ENCODE measurements at places on chromosomes 1 and 21. TPM values are rescaled to one million over a fixed set of nuclear protein-coding genes. Genes with fewer than 3 reads are reported as not detected.

Gene MEGF6
- 37.6 TPM for total RNA-seq

Gene SESN2
- 14.7 TPM for total RNA-seq

Gene INAVA
- 42.2 TPM for total RNA-seq

Gene CLDN17
- 2.2 TPM for total RNA-seq

Gene RIMS3
- 4.7 TPM for total RNA-seq

Gene AVPR1B
- not detected for total RNA-seq

Gene C1orf185
- not detected for total RNA-seq

DNA sequence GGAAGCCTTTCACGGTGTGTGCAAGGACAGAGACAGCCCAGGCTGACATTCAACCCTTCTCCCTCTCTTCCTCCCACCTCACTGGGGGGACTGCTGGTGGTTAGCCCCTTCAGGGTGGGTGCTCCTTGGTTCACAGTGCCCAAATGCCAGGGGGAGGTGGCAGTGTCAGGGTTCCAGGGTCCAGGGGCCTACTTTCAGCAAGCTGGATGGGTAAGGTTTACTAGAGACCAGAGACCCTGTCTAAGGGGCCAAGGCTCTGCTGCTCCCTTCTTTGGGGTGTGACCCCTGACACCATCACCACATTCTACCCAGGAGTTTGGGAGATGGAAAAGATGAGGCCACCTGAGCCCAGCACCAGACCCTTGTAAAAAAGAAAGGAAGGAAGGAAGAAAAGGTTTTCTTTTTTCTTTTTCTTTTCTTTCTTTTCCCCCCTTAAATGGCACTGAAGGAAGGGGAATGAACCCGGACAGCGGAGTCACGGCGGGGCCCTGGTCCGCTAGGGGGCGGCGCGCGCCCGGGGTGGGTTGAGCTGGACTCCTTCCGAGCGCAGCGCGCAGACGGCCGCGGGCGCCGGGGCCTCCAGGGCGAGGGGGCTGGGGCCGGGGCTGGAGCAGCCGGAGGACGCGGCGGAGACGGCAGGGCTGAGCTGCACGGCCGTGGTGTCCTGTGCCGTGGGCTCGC, 18.8 kb downstream of the KNCN start:
- DNase-seq, result no peak

- no peak for DNase-seq
These were observed 5.5 kb downstream of the SH2D2A start for GRCh38 chr1:156811168-156811567.

DNA sequence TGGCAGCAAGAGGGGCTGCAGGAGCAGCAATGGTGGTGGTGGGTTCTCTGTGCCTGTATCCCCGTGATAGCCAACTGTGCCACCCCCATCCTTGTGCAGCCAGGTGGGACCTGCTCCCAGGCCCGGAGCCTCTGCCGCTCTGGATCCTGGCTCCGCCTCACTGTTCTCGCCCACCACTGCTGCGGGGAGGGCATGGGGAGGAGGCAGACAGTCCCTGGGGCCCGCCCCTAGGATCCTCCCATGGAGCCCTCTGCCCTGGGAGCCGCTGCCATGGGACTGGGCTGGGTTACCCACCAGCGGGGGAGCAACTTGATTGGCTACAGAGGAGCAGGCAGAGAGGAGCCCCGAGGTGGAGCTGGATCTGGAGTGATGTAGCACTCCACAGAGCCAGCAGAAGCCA, 31.6 kb downstream of the CD1D start:
- no peak for DNase-seq

DNA sequence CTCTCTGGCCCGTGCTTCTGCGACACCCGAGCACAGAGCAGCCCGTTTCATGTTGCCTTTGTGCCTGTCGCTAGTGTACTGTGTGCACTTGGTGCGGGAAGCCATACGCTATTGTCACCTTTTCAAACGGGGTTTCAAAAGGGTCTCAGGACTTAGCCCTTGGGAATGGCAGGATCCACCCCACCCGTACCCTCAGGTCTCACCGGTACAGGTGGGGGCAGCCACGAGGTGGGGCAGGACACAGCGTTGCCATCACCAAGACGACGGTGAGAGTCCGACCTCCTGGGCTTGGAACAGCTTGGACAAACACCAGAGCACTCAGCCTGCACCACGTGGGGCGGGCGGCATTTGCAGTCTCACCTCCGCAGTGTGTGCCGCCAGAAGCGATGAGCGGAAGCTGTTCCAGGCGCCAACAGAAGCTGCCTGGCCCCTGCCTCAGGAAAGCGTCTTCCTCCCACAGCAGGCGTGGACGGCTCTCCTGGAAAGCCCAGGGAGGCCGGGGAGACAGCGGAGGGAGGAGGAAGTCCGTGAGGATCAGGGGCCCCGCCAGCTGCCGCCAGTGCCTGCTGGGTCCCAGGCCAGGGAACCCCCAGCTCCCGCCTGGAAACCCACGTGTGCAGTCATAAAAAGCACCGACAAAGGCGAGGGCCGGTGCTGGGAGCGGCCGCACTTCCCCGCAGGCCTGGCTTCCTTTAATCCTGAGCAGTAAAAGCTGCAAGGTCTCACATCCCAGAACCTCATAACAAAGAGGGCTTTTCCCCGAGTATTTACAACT, 131.3 kb upstream of the ARHGEF16 start:
- no peak for DNase-seq

DNA sequence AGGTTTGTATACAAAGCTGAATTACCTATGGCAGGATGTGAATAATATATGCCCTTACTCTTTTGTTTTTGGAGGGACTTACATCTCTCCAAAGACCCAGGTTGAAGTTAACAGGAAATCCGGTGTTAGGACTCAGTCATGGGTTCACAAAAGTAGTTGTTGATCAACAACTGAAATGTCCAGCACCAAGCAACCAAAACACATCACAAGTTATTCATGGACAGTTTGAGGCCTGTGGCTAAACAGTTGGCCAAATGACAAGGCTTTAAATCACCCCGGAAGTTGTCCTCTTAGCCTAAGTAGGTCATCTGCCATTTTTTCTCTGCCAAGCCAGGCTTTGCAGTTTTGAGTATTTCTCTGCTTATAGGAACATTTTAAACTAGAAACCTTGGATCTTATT, 89.9 kb downstream of the CD247 start:
- DNase-seq, result no peak

DNA sequence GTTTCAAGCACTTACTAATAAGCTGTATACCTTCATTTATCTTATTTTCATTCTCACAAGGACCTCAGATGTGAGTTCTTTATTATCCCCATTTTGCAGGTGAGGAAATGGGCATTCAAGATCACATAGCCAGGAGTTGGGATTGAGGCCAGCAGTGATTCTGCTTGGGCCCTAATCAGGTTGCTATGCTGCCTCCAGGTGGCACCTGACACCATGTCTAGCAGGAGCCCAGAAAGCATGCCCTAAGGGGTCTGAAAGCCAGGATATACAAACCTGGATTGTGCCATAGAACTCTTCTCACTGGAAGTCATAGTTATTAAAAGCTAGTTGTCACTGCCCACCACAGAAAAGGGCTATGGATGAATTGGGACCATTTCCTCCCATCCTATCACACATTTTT, 61.1 kb downstream of the FYB2 start:
- no peak for DNase-seq

DNA sequence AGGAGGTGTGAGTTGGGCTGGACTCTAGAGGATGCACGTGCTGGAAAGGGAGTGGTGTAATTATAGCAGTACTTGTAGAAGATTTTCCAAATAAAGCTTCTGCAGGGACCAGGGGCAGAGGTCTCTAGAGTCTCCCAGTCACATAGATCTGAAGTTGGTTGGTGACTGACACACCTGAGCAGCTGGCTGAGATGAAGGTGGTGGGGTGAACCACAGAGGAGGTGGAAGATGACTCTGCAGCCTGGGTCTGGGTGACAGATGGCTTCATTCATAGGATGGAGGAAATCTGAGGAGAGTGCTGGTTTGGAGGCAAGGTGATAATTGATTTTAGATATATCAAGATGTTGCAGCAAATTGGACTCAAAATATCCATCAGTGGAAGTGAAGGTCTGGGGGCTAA, 178.9 kb upstream of the IVNS1ABP start:
- no peak for DNase-seq

GRCh38 chr1:26759531-26759930, 28.2 kb upstream of the PIGV start:
- DNase-seq, result no peak

DNA sequence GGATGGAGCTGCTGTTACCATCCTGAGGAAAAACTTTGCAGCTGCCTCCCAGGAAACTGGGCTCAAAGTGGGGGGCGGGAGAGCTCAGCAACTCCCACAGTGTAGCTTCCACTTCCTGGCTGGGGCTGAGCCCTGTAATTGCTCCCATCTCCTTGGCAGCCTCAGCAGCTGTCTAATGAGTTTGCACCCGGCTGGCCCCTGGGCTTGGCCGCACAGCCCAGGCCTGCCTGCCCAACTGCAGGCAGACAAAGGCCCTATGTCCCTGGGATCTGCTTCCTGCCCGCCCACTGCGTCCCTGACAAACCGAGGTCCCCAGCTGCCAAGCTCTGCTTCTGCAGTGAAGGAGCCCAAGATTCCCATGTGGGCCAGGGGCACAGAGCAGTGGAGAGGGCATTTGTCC, 30.1 kb downstream of the EDN2 start:
- DNase-seq, result no peak

DNA sequence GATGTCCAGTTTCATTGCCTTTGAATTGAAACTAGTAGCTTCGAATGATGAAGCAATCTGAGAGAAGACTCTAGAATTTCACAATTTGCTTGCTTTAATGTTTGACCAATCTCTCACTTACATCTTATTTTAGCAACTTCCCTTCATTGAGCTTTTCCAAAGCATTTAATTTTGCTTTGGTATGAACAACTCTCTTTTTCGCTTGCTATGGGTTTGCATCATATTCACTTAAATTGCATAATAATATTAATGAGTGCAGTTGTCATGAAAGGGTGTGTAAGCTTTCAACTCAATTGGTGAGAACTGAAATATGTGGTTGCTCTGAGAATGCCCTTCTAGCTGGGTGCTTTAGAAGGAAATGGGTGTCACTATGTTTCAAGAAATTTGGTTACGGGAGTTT, 309.2 kb downstream of the HLX start:
- DNase-seq, result no peak
